ENCODE measurements at places on chromosomes 16 and 17.
A peak's percentile ranks its signal among the peaks of the same experiment; 100 is the strongest.

DNA sequence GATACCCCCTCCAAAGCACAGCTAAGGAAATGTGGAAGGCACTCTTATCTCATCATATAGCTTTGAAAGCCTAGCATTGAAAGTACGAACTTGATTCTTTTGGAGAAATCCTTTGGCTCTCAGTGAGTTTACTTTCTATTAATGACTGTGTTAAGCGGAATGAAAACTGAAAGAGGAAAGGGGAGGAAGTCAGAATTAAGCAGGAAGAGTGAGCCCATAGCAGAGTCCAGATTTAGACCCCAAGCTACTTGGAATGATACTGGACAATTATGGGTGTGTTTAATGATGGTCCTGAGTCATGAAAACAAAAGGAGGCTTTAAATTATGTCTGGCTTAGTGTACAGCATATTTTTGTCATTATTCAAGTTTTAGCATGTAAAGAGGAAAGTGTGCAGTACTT is 42.2 kb downstream of the TENT4B start:
- no peak for DNase-seq

DNA sequence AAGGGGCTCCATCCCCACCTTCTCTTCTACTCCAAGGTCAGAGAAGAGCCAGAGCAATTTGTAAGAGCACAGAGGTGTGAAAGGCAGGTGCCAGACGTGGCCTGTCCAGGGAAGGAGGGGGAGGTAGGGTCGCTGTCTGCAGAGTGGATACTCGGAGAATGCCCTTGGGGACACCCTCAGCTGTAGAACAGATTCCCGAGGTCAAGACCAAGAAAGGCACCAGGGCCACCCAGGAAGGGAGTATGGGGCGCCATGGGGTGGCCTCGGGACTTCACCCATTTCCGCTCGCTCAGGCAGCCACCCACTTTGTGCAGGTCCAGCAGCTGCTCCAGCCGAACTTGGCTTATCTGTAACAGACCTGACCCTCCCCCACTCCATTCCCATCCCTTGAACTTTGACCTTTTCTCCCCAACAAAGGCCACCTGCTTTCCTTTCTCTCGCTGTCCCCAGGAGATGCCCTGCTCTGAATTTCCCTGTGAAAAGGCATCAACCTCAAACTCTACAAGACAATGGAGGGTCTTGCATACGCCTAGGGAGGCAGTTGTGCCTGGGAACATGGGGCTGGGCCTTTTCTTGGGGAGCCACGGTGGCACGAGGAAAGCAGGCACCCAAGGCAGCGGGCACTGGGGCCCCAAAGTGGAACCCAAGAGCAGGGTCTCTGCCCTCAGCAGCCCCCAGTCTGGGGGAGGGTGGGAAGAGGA is 11.3 kb upstream of the AXIN2 start:
- DNase-seq, result no peak

DNA sequence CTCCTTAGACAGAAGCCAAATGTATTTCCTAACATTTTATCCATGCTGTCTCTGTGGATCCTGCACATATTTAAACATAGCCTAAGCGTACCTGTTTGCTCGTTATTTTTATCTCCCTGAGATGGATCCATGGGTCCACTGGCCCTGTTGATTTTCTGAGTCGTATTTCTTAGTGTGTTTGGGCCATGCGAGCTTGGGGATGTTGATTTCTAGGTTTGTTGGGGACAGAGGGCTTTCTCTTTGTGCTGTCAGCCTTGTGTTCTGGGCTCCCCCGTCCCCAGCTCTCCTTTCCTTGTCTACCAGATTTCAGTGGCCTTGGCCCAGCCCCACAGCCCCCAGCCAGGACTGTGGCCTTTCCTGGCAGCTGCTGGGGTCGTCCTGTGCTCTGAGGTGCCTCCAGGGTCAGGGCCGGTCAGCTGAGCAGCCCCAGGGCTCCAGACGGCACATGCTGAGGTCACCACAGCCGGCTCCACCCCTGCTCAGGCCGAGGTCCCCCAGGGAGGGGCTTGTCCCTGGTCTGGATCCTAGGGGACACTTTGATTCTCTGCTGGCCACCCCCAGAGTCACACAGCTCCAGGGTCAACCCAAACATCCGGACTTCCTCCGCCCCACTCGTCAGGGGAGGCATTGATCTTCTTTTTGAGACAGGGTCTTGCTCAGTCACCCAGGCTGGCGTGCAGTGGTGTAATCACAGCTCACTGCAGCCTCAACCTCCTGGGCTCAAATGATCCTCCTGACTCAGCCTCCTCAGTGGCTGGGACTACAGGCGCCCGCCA is 4.4 kb downstream of the SSTR5 start:
- DNase-seq, result no peak

DNA sequence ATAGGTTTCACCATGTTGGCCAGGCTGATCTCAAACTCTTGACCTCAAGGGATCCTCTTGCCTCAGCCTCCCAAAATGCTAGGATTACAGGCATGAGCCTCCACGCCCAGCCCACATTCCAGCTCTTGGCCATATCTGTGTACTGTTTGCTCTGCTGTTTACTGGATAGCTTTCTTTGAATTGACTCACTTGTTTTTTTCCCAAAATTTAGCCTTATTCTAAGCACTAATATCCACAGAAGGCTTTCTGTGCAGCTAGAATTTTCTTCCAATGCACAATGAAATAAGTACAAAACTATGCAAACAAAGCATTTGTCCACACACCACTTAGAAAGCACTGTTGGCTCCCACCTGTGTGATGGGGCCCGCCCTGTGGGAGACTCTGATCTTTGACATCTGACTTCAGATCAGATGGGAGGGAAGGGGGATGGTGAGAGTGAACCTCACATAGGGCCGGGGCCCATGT is 72.2 kb downstream of the CLEC16A start:
- DNase-seq, result no peak

DNA sequence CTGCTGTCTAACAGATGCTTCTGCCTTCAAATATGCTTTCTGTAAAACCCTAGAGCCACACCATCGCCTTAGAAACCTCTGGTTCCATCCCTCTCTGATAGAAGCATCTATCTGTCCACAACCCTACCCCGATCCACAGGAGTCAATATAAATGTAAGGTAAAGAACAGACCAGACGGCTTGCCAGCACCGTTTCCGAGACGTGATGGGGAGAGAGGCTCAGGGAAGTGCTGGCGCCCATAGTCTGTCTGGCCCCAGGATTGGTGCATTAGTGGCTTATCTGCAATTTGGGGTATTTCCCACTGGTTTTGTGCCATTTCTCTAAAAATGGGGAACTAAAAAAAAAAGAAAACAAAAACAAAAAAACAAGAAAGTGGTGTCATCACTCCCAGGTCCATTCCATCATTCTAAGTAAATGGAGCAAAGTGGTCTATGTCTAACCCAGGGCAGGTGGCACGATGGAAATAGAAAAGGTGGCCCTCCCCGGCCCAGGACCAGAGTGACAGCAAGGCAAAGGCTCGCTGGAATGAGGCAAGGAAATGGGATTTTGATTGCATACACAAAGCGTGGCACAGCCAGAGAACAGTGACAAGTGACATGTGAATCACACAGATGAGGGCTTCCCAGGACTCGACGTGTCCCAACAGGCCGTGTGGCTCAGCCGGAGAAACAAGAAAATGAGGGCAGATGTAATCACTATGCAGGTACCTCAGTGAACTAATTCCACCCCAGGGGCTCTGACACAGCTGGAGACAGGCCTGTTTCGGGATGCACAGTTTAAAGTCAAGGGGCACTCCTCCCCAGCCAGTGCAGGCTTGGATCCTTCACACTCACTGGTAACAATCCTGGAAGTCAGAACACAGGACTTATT is 125.6 kb downstream of the GAS7 start:
- DNase-seq, result no peak

GRCh38 chr17:12104831-12105230 is 84.2 kb downstream of the MAP2K4 start:
- no peak for DNase-seq

DNA sequence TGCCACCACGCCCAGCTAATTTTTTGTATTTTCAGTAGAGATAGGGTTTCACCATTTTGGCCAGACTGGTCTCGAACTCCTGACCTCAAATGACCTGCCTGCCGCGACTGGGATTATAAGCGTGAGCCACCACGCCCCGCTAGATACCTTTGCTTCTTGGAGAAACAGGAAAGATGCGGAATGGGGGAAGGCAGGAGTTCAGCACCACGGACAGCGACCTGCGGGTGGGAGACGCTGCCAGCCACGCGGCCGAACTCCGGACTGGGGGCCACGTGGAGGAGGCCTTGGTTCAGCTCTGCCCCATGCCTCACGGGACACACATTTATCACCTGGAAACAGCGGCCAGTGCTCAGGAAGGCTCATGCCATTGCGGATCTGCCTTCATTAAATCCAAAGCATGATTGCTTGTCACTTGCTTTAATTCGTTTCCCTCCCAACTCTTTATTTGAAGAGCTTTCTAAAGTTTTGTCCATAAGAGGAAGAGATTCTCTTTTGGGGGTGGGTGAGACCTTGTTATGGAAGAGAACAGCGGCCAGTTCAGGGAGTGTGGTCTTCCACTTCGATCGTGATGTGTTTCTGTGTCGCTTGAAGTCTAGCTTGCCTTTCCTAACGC is 219.9 kb downstream of the ENGASE start:
- DNase-seq, result peak; percentile 41

DNA sequence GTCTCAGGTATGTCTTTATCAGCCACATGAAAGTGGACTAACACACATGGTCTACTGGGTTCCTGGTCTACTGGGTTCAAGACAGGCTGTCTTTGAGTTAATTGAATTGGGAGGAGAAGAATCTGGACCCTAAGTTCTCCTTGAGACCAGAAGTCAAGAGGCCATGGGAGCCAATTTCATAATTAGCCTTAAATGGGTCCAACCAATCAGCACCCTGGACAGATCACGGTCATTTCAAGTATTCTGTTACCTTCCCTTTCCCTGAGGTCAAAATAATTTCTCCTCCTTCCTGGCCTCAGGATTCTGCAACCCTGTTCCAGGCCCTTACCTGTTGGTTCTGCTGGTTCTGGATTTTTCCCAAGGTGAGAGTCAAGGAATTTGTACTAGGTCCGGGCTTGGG is 23.8 kb downstream of the OSBPL7 start:
- no peak for DNase-seq

GRCh38 chr16:30896261-30896888 is at the start of gene CTF1:
Gene CTF1 (plus strand): TSS chr16:30896614. CDS start chr16:30896644, 30 bp downstream.
- DNase-seq, result no peak

DNA sequence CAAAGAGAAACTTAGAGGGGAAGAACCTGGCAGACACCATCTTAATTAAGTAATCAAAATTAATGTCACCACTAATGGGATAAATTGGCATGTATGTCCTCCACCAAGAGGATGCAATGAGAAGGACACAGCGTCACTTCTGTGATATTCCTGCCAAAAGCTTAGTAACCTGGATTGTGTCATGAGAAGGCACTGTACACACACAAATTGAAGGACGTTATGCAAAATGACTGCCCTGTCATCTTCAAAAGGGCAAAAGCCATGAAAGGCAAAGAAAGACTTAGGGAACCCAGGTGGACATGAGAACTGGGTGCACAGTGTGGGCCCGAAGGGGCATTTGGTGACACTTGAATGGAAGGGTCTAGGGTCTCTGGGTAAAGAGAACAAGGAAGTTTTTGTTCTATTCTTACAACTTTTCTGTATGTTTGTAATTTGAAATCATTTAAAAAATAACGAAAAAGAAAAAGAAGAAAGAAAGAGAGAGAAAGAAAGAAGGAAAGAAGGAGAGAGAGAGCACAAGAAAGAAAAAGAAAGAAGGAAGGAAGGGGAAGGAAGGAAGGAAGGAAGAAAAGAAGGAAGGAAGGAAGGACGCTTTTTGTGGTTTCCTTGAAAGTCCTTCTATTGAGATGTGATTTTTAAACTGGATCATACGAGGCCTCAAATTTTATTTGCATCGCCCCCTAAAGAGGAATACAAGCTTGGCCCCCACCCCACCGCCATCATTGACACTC is 4.0 kb upstream of the APOH start:
- DNase-seq, result no peak

- no peak for DNase-seq
These were observed 305.9 kb downstream of the PMP22 start for GRCh38 chr17:14959106-14959648.

DNA sequence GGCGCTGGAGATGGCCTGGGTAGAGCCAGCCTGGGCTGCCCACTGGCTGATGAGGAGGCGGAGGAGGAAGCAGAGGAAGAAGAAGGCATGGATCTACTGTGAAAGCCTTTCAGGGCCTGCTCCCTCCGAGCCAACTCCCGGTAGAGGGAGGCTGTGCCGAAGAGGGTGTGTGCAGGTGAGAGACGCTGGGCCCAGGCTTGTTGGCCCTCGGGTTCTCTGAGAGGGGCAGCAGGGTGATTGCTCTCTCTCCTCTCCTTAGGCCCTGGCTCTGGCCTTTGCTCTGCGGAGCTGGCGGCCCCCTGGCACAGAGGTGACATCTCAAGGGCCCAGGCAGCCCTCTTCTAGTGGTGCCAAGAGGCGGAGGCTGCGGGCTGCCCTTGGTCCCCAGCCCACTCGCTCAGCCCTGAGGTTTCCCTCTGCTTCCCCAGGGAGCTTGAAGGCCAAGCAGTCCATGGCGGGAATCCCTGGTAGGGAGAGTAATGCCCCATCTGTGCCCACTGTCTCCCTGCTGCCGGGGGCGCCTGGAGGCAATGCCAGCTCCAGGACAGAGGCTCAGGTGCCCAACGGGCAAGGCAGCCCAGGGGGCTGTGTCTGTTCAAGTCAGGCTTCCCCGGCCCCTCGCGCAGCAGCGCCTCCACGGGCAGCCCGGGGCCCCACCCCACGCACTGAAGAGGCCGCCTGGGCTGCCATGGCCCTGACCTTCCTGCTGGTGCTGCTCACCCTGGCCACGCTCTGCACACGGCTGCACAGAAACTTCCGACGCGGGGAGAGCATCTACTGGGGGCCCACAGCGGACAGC is 3.6 kb downstream of the TP53I13 start:
- DNase-seq, result peak; percentile 20

- DNase-seq, result no peak
These were observed 10.8 kb upstream of the USP31 start for GRCh38 chr16:23160082-23160481.

DNA sequence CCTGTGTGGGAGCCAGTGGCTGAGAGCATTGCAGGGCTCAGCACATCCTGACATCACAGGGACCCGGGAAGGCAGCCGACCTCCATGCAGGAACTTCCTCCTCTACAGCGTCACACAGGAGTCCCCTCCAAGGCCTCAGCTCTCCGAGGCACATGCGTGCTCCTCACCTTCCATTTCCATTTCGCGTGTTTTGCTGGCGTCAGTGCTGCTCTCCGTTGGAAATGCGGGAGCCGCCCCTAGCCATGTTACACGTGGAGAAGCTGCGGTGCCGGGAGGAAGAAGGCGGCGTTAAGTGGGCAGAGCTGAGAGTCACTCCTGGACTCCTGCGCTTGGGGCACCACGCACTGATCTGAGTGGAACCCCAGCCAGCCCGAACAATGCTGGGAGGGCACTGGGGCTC is 25.2 kb upstream of the CRISPLD2 start:
- DNase-seq, result no peak

DNA sequence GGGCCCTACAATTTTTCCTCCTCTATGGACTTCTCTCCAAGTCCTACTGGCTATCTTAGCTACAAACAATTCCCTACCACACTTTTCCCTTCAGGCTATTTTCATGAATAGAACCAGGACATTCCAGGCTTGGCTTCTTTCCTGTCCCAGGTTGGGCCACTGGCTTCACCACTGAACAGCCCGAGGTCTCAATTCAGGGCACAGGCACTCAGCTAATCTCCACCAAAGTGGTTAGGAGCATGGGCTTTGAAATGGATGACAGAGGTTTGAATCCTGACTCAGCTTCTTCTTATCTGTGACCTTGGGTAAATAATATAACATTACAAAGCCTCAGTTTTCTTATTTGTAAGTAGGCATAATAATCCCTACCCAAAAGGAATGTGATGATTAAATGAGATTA is 50.9 kb upstream of the ZNF629 start:
- no peak for DNase-seq

All from activated T-cell treated with anti-CD3 and anti-CD28 coated beads, Interleukin-2, amount 50 U/mL, for 1 hour (primary cell).